ENCODE measurements at places on chromosomes 16 and 17.
A peak's percentile ranks its signal among the peaks of the same experiment; 100 is the strongest.

- DNase-seq = peak; percentile 68
Observed at GRCh38 chr17:13002761-13003453, 14.9 kb downstream of the ELAC2 start.

GRCh38 chr17:34979650-34980352 is 511 bp upstream of the LIG3 start:
- no peak for DNase-seq

GRCh38 chr17:70606086-70606485 is 436.8 kb downstream of the KCNJ2 start:
- no peak for DNase-seq

DNA sequence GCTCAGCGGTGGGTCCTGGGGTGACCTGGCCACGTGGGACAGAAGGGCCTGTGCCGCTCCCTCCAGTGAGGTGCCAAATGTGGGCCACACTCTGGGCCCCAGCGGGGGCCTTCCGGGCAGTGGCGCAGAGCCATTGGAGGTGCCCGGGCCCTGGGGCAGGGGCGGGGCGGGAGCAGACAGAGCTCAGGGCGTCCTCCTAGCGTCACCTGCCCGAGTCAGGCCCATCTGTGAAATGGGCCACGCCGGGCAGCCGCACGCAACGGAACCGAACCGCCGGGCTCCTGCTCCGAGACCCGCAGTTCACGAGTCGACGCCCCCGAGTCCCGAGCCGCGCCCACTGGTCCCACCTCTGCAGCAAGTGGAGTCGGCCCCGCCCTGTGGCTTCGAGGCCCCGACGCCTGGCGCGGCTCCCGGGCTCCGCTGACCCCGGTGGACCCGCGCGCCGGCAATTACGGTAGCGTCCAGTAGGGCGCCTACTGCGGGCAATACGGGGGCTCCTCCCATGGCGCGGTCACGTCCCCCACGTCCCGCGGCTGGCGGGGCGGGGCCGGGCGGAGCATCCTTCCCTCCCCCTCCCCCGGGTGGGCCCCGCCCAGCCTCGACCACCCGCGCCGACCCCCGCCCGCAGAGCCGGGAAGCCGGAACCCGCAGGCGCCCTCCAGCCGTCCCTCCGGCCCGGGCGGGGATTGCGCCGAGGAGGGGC is 1.9 kb downstream of the SLC16A3 start:
- DNase-seq = peak; percentile 68

DNA sequence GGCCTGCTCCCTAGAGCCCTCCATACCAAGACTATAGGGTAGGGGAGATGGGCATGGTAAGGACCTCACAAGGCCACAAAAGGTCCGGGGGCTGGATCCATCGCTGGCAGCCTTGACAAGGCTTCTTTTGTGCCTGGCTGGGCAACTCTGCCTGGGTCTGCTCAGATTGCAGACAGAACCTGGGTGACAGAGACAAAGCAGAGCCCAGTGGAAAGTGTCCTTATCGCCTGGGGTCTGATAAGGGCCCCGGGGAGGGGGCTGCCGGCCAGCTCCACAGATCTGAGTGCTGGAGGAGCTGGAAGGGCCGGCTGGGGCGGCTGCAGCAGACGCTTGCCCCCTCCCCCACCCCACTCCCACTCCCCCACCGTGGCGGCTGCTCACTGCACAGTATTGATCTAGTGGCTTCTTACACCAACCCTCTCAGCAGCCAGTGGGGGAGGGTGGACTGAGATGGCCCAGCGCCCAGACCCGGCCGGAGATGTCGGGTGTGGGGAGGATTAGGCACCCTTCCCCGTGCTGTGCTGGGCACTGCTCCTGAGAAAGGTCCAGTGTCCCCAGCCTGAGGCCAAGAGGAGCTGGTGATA is 7.2 kb downstream of the MMP15 start:
- no peak for DNase-seq

GRCh38 chr17:34781071-34781470 is 180.2 kb downstream of the CCT6B start:
- no peak for DNase-seq
